ENCODE measurements at places on chromosomes 1 and 21.

DNA sequence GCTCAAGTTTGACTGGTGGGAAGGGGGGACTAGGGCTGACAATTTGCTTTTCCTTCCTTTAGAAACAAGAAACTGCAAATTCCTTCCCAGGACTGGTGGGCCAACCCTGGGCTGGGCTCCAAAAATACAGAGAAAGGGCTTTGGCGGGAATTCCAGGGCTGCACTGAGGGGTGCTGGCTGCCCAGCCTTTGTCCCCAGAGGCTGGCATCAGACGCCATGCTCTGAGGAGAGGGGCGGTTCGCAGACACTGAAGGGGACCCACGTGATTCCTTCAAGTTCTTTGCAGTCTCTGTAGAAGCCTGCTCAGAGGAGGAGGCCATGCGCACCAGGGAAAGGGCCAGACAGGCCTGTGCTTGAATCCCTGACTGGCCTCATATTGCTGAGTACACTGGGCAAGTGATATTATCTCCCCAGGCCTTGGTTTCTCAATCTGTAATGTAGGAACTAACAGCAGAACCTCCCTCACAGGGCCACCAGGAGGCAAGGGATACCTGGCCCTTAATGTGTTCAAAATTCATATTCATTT lies 119.5 kb downstream of the EPHB2 start:
- no peak for DNase-seq

DNA sequence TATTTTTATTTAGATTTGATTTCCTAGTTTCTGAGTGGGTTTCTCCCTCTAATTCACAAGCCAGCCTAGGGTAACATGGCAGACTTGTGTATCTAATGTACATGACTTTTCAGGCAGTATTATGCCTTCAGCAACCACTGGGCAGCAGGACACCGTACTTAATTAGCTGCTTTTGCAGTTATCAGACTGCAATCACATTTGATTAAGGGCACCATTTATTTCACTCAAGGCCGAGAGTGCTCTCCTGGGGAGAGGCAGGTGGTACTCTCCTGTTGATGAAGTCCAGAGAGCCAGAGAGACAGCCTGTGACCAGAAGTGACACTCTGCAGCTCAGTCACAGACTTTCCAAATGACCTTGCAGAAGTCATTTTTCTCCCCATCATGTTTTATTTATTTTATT lies 18.7 kb downstream of the CYYR1 start:
- no peak for DNase-seq

DNA sequence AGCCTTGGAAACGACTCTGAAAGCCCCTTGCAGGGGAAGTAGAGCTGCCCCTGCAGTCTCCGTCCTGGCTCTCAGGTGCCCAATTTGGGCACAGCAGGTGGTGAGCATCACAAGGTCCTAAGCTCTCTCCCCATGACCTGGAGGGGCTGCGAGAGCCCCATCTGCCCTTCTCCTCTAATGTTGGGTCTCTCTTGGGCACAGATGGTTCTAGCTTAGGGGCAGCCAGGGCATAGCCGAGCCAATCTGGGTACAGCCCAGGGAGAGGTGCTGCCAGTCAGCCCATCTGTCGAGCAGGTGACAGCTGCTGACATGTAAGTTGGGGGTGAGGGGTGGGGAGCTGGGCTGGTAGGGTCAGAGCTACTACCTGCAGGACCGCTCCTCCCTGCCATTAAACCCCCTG lies 50.7 kb downstream of the SYT2 start:
- DNase-seq = no peak

- no peak for DNase-seq
Observed at GRCh38 chr1:196550731-196551130, 57.5 kb downstream of the KCNT2 start.

GRCh38 chr1:117611121-117611601 lies 5.3 kb downstream of the TENT5C start:
- no peak for DNase-seq

DNA sequence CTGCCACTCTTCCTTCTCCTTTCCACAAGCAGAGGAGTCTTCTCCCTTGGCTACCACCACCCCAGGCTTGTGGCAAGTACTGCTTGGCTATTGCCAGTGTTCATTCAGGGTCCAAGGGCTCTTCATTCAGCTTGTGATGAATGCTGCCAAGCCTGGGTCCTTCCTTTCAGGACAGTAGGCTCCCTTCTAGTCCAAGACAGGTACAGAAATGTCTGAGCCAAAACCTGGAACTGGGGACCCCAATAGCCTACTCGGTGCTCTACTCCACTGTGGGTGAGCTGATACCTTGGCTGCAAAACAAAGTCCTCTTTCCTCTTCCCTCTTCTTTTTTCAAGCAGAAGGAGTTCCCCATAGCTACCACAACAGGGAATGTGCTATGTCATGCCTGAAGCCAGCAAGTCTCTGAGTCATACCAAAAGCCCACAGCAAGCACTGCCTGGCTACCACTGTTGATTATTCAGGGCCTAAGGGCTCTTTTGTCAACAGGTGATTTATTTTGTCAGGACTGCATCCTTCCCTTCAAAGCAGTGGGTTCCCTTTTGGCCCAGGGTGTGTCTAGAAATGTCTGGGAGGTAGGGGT lies 268.9 kb downstream of the HHAT start:
- no peak for DNase-seq

GRCh38 chr1:31626223-31627207 lies 9.0 kb downstream of the HCRTR1 start:
- no peak for DNase-seq

- no peak for DNase-seq
Observed at GRCh38 chr1:232368821-232369321, 261.1 kb downstream of the SIPA1L2 start.

DNA sequence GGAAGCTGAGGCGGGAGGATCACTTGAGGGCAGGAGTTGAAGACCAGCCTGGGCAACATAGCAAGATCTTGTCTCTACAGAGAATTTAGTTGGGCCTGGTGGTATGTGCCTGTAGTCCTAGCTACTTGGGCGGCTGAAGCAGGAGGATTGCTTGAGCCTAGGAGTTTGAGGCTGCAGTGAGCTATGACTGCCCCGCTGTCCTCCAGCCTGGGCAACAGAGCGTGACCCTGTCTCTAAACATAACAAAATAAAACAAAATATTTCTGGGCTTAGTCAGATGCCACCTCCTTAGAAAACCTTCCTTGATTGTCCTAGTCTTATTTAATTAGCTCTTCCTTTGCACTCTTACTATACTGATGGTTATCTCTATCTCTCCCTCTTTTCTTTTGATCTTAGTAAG lies 8.5 kb downstream of the TGFB2 start:
- DNase-seq = no peak

DNA sequence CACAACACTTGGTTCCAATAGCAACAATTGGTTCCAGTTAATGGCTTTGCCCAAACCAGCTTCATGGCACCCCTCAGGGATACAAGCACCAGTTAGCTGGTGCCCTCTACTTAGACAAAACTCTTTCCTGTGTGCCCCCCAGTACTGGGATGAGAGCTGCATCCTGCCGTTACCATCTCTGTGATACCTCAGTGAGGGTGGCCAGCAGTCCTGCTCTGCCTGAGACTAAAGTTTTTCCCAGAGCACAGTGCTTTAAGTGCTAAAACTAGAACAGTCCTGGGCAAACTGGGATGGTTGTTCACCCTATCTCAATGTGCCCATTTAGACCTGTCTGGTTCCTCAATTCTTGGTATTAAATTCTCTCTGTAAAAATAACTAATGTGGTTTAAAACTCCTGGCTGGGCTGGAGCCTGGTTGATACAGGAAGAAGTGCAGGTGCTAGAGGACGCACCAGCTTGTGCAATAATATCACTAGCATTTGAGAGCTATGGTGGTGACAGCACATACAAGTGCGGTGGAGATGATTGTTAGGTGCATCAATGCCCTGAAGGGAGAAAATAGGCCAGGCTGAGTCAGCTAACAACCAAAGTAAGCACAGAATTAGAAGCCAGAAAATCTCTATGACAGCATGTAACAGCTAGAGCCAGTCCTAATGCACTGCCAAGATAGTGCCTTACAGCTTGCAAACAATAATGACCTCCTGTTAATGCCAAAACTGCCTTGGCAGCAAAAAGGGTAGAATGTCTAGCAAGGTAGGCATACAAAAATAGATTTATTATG lies 179.8 kb upstream of the GALNT2 start:
- DNase-seq = no peak

DNA sequence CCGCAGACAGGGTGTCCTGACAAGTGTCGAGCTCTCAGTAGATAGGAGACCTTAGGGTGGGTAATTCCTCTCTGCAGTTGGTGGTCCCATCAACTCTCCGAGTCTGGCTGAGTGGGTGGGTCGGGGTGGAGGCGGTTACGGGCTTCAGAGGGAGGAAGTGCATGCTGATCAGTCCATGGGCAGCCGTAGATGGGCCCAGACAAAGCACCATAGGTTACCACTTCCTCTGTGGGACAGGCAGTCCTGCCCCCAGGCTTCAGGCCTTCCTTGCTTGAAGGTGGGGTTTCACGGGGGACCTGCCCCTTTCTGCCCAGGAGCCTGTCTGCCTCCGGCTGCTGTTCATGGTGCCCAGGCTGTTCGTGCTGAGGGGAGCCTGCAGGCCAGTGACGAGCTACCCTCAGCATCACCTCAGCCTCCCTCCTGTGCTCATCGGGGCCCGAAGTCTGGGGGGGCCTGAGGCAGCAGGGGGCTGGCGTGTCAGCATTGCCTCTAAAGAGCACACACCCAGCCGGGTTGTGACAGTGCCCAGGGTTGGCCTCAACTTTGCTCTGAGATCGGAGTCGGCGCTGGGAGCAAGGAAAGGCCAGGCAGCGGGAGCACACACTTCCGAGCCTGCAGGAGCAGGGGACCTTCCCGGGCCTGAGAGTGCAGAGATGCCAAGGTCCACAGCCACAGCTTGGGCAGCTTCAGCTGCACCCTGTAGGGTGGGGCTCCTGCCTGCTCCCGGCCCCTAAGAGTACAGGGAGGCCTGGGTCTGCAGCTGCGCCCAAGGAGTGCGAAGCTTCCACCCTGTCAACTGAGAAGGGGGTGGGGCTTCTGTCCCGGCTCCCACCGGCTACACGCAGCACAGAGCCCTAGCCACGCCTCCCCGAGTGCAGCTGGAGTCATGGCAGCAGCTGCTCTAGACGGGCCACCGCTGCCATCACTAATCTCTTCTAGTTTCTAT lies 225.4 kb upstream of the NRIP1 start:
- no peak for DNase-seq

- DNase-seq = no peak
Observed at GRCh38 chr21:40564318-40564717, 282.6 kb downstream of the DSCAM start.

GRCh38 chr1:35326246-35326866 lies 57.8 kb downstream of the ZMYM4 start:
- no peak for DNase-seq

DNA sequence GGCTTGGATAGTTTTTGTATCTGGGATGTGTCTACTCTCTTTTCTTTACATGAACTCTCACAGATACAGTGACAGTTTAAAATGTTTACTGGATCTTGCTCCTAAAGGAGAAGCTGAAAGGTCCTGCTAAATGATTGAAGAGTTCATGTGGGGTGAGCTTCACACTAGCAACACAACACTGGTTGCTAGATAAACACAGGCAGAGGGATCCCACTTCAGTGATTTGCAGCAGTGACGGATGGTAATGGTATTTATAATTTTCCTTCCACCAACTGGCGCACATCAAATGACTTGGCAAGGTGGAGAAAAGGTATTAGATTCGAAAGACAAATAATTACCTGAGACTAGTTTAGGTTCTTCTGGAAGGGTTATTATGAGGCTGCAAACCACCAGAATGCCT lies 270.2 kb downstream of the TBX15 start:
- no peak for DNase-seq

DNA sequence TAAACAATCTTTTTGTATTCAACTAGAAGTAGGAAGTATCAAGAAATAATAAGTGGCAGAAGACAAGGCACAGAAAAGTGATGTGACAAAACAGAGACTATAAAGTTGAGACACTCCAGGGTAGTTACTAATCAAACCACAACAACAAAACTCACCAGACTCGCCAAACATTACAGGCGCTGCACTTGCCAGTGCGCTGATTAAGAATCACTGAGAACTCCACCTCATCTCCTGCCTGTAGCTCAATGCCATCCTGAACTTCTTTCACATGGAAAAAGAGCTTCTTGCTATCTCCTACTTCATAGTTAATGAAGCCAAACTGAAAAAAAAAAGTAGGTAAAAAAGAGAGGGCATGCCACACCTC lies 2.8 kb upstream of the NRAS start:
- no peak for DNase-seq

GRCh38 chr21:16943231-16943630 lies 569.6 kb upstream of the CXADR start:
- no peak for DNase-seq

DNA sequence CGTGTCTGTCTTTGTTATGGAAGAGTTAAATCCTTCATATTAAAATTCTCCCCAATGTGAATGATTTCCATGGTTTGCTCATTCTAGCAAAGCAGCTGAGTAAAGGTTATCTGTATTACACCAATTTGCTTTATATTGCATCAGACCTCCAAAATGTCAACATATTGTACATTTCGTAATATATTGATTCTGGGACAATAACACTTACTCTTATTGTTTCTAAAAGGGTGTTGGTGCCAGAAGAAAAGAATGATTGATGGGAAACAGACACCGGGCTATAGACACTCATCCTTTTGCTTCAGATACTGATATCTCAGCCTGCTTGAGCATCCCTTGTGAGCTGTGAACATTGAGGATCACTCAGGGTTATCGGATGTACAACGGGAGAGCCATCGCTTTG lies 7.0 kb downstream of the NTNG1 start:
- DNase-seq = no peak

GRCh38 chr1:221166559-221167318 lies 287.5 kb downstream of the HLX start:
- DNase-seq = no peak

- no peak for DNase-seq
Observed at GRCh38 chr1:12063141-12064072, at the start of gene TNFRSF8. Gene TNFRSF8, plus strand, starts transcription at chr1:12063303. Its CDS starts 296 bp downstream, at chr1:12063599.

GRCh38 chr1:177130451-177130945 lies 34.0 kb downstream of the ASTN1 start:
- DNase-seq = no peak

- DNase-seq = no peak
Observed at GRCh38 chr1:116392717-116393404, 19.8 kb downstream of the ATP1A1 start.

DNA sequence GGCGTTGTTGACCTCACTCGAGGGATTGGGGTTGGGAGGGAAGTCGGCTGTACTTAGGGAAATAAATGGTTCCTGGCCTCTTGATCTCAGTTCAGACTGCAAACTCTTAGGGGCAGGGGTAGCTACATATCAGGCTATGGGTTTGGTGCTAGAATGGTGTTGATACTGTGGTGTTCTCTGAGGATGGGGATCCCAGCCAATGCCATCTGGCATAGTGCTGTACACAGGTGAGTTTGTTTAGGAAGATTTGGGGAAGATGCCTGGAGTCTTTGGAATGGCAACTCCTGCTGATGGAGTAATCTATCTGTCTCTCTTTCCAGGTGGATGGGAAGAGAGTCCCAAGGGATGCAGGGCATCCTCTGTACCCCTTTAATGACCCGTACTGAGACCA lies 14.3 kb upstream of the NASP start:
- DNase-seq = no peak

- no peak for DNase-seq
Observed at GRCh38 chr1:75985827-75986226, 53.6 kb upstream of the ASB17 start.
